OCI-M1 (cell line): ENCODE measurements at places on chromosomes 13 and 19.
A peak's percentile ranks its signal among the peaks of the same experiment; 100 is the strongest.

GRCh38 chr13:50456111-50456510 is 387.4 kb downstream of the DLEU7 start:
- no peak for DNase-seq

DNA sequence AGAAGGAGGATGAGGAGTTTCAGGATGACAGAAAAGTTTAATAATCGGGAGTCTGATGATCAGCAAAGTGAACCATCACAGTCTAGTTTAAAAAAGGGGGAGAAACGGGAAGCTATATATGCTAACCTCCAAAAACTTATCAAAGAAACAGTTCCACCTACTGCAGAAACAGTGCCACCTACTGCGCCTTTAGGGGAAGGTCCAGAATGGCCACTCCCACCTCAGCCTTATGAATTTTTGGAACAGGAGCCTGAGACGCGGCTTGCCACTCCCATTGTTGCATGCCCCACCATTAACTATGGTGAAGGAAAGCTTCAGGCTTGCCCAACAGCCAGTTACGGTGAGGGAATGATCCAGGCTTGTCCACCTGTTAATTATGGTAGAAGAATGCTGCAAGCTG is 929.0 kb downstream of the SLITRK6 start:
- peak; percentile 72 for DNase-seq

DNA sequence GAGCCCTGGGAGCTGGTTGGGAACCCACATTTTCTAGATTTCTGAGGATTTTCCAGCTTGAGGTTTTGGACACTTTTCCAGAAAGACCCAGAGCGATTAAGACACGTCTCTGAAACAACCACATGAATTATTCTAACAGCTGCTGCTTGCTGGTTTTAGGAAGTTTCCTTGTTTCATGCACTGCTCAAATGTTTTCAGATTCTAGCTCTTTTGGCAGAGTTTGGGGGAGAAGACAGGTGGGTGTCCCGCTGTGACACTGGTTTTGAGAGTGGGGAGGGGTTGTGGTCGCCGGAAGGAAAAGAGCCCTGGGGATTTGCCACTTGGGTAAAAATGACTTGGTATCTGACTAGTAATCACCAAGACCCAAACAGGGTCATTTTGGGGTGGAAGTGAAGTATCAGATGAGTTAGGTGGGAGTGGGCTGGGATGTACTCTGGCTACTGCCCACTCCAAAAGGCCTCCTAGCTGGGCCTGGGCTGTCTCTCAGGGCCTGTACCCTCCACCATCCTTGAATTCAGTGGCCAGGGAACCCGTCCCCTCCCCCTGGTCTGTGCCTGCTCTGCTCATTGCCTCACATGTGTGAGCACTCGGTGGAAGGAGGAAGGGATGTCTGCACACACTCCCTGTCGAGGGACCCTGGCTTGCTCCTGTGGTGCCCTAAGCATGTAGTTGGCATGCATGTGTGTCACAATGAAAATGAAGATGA is 13.2 kb downstream of the GATAD2A start:
- DNase-seq = no peak

DNA sequence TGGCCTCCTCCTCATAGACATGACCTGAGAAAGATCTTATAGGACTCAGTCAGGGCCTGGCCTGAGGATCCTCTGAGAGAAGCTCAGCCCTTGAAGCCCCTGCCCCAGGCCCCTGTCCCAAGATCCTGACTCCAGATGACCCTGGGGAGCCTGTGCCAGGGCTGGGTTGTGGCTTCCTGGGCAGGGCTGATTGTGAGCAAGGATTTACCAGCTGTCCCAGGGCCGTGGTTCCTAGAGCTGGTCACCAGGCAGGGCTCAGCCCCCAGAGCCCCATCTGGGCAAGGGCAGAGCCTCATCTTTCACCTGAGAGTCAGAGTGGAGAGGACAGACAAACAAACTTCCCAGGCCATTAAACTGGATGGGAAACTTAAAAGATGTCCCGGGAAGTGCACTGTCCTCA is 1.9 kb downstream of the CEACAM21 start:
- DNase-seq = no peak

DNA sequence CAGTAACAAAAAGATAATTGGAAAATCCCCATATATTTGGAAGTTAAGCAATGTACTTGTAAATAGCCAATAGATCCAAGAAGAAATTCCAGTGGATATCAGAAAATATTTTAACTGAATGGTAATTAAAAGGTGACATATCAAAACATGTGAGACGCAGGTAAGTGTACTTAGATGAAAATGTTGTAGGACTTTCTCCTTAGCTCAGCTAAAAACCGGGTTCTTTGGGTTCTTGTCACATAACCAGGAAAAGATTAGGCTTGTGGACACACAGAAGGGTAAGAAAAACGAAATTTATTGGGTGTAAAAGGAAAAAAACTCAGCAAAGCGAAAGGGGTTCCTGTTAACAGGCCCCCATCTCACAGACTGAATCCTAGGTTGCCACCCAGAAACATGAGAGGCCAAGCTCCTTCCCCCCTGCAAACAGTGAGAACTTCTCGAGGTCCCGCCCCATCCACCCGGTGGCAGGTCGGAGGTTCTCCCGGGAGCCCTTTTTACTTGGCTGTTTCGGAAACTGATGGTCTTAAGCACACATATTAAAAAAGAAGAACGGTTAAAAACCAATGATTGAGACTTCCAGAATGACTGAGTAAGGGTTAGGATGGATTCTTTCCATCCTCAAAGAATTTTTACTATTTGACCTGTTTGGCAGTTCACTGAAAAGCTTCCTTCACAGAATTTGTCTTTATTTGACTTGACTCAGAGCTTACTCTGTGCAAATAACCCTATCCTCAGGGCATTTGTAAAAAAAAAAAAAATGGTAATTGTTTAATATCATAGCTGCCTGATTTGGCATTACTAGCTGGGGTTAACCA is 3.1 kb upstream of the CCDC70 start:
- no peak for DNase-seq

DNA sequence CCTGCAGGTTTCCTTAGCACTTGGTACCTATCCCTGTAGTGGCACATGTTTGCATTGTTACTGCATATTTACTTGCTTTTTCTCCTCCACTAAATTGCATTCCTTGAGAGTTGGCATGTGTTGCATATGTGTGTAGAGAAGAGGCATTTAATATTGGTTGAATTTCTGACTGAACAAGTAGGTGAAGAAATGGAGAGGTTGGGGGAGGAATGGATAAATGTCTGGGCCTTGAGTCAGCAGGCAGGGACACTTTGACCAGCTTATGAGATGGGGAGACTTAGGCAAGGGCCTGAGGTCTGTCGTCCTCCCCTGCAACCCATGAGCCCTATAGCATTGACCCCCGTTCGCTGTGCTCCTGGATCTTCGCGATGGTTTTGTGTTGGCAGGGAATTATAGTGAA is 2.0 kb upstream of the GPR18 start:
- no peak for DNase-seq

DNA sequence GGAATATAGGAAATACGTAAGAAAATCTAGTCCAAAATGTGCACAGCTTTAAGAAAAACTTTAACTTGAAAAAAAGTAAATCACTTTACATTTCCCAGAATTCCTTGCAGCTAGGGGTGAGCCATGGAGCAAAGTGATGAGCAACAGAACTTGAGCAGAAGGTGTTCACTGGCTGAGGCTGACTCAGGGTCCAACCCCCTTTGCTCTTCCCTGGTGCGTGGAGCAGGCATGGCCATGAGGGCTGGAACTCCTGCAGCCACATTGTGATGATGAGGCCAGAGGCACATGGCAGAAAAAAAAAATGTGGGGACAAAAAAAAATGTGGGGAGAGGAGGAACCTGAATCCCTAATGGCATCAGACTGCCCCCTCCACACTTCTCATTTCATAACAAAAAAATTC is 9.9 kb upstream of the PLA2G4C start:
- DNase-seq = no peak

GRCh38 chr19:16849168-16849567 is 20.0 kb downstream of the SIN3B start:
- no peak for DNase-seq

DNA sequence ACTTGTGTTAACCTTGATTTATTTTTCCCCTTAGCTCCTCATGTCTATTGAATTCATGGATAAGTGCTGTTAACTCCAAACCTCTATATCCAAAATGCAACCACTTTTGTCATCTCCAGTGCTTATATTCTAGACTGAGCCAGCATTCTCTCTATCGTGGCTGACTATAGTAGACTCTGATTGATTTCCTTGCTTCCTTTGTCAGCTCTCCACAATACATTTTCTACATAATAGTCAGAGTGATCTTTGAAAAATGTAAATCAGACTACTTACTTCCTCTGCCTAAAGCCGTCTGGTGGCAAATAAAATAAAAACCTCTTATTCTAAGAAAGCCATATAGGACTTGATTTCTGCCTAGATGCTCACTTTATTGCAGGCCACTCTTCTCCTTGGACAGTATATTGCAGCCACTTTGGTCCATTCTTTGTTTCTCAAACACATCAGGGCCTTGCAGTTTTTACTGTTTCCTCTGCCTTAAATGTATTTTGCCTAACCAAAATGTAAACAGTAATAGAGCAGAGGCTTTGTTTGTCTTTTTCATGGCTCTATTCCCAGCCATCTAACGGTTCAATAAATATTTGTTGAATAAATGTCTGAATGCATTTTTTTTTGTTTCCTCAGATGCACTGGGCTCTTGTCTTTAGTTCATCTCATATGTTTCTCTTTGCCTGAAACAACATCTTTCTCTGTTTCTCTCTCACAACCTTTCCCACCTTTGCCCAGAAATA is 243.6 kb upstream of the CSNK1A1L start:
- DNase-seq = no peak

GRCh38 chr13:110817143-110817542 is 97.7 kb downstream of the ANKRD10 start:
- DNase-seq = no peak

- peak; percentile 47 for DNase-seq
Observed at GRCh38 chr19:610801-611480, 21.3 kb downstream of the HCN2 start.

GRCh38 chr13:31394506-31394905 is 194.7 kb downstream of the B3GLCT start:
- no peak for DNase-seq

GRCh38 chr13:71218960-71219359 is 648.0 kb downstream of the DACH1 start:
- peak; percentile 61 for DNase-seq

DNA sequence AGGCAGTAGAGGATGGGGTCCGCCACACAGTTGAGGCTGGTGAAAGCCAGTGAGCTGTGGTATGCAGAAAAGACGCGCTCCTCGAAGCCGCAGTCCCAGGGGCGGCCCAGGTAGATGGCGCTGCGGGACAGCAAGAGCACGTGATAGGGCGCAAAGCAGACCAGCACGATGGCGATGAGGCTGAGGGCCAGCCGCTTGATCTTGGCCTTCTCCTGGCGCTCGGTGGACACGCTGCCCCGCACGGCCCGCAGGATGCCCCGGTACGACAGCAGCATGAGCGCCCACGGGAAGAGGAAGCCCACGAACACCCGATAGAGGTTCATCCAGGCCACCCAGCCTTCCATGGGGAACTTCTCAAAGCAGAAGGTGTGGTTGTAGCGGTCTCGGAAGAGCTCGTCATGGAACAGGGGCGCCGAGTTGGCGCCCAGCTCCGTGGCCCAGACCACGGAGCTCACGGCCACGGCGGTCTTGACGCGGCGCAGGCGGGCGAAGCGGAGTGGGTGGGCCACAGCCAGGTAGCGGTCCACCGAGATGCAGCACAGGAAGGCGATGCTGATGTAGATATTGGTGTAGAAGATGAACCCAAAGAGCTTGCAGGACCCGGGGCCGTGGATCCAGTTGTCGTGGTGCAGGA is 6.5 kb upstream of the OPA3 start:
- DNase-seq = no peak

GRCh38 chr13:75103976-75104375 is 378.0 kb downstream of the TBC1D4 start:
- no peak for DNase-seq

GRCh38 chr13:95541308-95541707 is 11.2 kb upstream of the CLDN10 start:
- no peak for DNase-seq

DNA sequence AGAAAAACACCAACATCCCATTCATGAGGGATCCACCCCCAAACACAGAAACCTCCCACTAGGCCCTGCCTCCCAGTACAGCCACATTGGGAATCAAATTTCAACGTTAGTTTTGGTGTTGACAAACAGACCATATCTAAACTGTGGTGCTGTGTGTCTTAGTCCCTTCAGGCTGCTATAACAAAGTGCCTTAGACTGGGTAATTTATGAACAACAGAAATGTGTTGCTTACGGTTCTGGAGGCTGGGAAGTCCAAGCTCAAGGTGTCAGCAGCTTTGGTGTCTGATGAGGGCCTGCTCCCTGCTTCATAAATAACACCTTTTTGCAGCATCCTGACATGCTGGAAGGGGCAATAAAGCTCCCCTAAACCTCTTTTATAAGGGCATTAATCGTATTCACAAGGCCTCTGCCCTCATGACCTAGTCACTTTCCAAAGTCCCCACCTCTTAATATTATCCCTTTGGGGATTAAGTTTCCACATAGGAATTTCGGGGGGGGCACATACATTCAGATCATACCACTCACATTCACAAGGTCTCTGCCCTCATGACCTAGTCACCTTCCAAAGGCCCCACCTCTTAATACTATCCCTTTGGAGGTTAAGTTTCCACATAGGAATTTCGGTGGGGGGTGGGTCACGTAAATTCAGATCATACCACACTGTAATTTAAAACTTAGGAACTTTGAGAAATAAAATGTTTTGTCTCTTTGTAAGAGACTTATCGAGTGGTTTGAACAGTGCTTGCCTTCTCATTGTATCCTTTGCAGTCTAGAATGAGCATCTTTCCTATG is 27.5 kb downstream of the ZNF507 start:
- no peak for DNase-seq

DNA sequence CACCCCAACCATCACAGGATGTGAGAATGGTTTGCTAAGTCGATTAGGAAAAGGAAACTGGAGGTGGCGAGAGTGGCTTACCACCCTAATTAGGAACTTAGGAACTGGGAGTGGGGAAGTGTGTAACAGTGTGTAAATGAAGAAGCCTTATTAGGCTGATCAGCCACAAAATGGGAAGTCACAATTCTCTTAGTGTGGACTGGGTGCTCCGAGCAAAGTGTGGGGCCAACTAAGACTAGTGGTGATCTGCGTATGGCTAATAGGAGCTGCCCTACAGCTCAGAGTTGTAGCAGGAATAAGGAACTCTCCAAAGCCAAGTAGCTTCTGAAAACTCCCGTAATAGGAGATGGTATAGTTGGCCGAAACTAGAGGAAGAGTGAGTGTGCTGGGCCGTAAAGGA is 7.6 kb downstream of the SIGLEC11 start:
- DNase-seq = no peak

DNA sequence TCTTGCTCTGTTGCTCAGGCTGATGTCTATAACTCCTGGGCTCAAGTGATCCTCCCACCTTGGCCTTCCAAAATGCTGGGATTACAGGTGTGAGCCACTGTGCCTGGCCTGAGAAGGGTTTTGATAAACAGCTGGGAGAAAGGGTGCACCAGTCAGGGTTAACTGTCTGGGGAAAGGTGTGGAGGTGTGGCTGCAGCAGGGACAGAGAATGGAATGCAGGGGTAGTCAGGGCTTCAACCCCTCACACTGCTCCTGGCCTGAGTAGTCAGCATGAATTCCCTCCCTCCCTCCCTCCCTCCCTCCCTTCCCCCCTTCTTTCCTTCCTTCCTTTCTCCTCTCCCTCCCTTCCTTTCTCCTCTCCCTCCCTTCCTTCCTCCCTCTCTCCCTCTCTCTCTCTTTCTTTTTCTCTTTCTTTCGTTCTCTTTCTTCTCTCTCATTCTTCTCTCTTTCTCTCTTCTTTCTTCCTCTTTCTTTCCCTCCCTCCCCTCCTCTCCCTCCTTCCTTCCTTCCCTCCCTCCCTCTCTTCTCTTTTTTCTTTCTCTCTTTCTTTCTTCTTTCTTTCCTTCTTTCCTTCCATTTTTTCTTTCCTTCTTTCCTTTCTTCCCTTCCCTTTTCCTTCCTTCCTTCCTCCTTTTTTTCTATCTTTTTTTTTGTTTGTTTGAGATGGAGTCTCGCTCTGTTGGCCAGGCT is 16.0 kb downstream of the MYO1F start:
- DNase-seq = no peak

- DNase-seq = no peak
Observed at GRCh38 chr13:96181911-96182310, 92.0 kb downstream of the HS6ST3 start.
